Prostate gland (tissue), 2 donors: ENCODE measurements at places on chromosomes 2 and 18. TPM values are rescaled to one million over a fixed set of nuclear protein-coding genes. Genes with fewer than 3 reads are reported as not detected.

GRCh38 chr2:206739271-206739670 lies 21.1 kb upstream of the DYTN start:
- no peak overlapping the region for H3K27ac ChIP-seq
- H3K4me3 ChIP-seq: no peak overlapping the region
- DNase-seq: no peak
- H3K36me3 ChIP-seq: no peaks in the 10 kb centered on the region
- H3K27me3 ChIP-seq: no peaks in the 10 kb centered on the region

DNA sequence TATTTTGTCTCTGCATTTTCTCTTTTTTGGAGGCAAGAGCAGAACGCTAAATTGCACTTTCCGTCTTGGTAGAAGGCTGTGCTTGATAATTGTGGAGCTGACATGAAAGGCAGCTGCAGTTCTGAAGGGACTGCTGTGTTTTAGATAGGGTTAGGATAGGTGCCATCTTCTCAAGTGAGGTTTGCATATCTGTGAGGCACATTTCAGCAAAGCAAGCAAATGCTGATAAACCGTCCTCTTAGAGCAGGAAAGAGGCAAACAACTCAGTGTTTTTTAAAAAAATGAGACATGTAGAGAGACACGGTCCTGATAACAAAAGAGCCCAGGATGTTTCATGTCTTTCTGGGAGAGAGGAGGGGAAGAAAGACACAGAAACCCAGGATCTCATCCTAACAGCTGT lies 217.7 kb downstream of the SOCS6 start:
- no peak overlapping the region for H3K27ac ChIP-seq
- no peaks in the 10 kb centered on the region for H3K27me3 ChIP-seq
- H3K36me3 ChIP-seq: no peaks in the 10 kb centered on the region
- no peak for DNase-seq

DNA sequence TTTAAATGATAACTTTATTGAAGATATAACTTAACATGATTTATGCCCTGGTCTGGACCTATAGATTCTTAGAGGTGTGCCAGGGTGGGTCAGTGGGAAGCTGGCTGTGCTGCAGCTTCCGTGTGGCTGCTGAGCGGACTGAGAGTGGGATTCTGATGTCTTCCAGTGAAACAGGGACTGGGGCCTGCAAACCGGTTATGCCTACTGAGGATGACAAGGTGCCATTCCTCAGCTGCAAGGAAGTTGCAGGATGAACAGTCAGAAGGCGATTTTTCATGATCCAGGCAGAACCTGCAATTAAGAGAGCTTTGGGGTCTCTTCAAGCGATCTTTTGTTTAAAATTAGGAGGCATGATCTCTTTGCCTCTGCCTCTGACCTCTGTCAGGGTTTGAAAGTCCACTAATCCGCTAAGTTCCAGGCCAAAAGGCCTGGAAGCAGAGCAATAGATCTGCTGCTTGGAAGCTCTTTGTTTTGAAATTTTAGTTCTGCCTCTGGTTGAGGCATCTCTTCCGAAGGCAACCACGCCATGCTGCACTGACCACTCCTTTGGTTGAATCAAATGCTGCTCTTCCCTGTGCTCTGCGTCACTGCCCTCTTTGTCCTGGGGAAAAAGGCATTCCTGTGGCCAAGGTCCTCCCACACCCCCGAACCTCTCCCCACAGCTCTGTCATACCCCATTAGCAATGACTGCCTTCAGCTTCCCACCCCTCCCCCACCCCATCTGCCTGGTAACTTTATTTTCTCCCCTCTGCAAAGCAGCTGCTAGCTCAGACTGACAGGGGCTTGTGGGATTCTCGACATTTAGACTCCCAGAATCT lies 2.0 kb downstream of the TMEM169 start:
- no peaks in the 10 kb centered on the region for H3K4me1 ChIP-seq
- H3K36me3 ChIP-seq: no peaks in the 10 kb centered on the region
- no peak overlapping the region for H3K27ac ChIP-seq
- DNase-seq: no peak
- no peak overlapping the region for H3K4me3 ChIP-seq

The ENOSF1 gene
- total RNA-seq: 114 TPM

The PMAIP1 gene
- 4.1 TPM for total RNA-seq
